ENCODE measurements at places on chromosomes 12 and 14. TPM values are rescaled to one million over a fixed set of nuclear protein-coding genes. Genes with fewer than 3 reads are reported as not detected.

PKP2 gene
- 0.13 TPM for total RNA-seq

REM2 gene
- not detected for total RNA-seq

TAS2R31 gene
- 0.97 TPM for total RNA-seq

BMAL2 gene
- total RNA-seq: 27.3 TPM

CCDC175 gene
- not detected for total RNA-seq

CD163 gene
- not detected for total RNA-seq

GLI1 gene
- total RNA-seq: 0.63 TPM

Data from GM23248 (cell line).